ENCODE measurements at places on chromosomes 12 and 14. TPM values are rescaled to one million over a fixed set of nuclear protein-coding genes. Genes with fewer than 3 reads are reported as not detected.

GRCh38 chr14:102579696-102580549, 12.5 kb upstream of the RCOR1 start:
- DNase-seq, result peak; percentile 69

GRCh38 chr14:67493092-67493717, 4.7 kb upstream of the TMEM229B start:
- no peak for DNase-seq

DNA sequence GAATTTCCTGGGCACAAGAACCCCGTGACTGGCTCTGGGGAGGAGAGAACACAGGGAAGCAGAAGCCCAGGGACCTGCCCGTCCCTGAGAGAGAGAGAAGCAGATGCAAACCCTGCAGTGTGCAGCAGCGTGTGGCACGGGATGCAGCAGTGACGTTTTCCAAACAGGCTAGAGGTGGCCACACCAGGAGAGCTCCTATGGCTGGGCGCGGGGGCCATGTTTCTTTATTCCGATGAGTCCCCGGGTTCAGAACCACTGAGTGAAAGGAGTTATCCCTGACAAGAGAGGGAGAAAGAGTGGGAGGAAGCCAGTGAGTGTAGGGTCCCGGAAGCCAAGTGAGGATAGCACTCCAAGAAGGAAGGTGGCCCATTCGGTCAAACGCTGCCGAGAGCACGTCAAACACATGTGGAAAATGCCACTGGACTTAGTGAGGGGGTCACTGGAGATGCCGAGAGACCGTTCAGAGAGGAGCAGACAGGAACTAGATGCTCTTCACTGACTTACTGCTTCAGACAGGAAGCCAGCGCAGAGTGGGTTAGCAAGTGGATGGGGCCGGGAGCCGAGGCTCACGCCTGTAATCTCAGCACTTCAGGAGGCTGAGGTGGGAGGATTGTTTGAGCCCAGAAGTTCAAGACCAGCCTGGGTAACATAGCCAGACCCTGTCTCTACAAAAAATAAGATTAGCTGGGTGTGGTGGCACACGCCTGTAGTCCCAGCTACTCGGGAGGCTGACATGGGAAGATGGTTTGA, 123.0 kb downstream of the BCL11B start:
- no peak for DNase-seq

GRCh38 chr12:124321040-124321481, 26.2 kb downstream of the RFLNA start:
- peak; percentile 48 for DNase-seq

DNA sequence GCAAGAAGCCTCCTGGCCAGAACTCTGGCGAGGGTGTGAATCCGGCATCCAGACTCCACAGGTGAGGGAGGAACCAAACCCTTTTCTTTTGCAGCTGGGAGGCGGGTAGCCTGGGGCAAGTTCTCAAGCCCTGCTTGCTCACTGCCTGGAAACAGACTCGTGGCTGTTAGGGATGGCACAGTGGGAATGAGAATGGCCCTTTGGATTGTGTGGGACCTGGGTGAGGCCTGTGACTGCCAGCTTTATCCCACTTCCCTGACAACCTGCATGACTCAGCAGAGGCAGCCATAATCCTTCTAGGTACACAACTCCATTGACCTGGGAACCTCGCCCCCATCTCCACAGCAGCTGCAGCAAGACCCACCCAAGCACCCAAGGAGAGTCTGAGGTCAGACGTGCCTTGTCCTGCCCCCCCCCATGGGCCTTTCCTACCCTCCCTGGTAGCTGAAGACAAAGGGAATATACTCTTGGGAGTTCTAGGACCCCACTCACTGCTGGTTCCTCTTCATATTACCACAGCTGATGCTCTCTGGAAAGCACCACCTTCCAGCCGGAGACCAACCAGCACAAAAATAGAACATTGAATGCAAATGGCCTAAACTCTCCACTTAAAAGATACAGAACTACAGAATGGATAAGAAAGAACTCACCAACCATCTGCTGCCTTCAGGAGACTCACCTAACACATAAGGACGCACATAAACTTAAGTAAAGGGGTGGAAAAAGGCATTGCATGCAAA, 5.1 kb upstream of the GPR33 start:
- peak; percentile 43 for DNase-seq

- DNase-seq, result no peak
These were observed 119.8 kb downstream of the MGST1 start for GRCh38 chr12:16467272-16467671.

- DNase-seq, result no peak
These were observed 52.7 kb downstream of the FBXO34 start for GRCh38 chr14:55323910-55324309.

Gene LRTM2
- not detected for polyA plus RNA-seq

Gene TAS2R42
- polyA plus RNA-seq, result not detected

Gene SMCO2
- polyA plus RNA-seq, result 0.07 TPM

All from mammary epithelial cell (primary cell).